ENCODE measurements at places on chromosomes 3 and 15.

GRCh38 chr3:136644212-136644611 lies 108.0 kb downstream of the STAG1 start:
- DNase-seq: no peak

DNA sequence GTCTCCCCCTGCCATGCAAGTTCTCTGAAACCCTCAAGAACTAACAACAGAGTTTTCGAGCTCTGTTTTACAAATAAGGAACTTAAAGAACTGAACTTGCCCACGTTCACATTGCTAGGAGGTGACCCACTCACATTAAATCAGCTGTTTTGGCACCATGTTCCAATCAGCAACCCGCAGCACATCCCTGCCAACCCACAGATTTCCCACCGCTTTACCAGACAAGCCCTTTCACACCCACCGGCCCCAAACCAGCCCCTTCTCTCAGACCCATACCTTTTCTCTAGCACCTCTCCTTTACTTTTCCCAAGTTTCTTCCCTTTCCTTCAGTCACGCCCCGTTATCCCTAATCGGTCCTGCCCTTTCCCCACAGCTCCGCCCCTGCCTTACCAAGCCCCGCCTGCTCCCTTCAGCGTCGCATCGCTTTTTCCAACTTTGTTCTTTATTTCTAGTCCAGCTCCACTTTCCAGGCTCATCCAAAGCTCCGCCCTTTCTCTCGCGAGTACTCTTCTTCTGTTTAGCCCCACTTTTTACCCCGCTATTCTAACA lies 804 bp upstream of the BRPF1 start:
- no peak for DNase-seq

- DNase-seq: no peak
These were observed 12.9 kb downstream of the SEC11A start for GRCh38 chr15:84702961-84703482.

- DNase-seq: no peak
These were observed 30.2 kb upstream of the CA12 start for GRCh38 chr15:63411866-63412265.

DNA sequence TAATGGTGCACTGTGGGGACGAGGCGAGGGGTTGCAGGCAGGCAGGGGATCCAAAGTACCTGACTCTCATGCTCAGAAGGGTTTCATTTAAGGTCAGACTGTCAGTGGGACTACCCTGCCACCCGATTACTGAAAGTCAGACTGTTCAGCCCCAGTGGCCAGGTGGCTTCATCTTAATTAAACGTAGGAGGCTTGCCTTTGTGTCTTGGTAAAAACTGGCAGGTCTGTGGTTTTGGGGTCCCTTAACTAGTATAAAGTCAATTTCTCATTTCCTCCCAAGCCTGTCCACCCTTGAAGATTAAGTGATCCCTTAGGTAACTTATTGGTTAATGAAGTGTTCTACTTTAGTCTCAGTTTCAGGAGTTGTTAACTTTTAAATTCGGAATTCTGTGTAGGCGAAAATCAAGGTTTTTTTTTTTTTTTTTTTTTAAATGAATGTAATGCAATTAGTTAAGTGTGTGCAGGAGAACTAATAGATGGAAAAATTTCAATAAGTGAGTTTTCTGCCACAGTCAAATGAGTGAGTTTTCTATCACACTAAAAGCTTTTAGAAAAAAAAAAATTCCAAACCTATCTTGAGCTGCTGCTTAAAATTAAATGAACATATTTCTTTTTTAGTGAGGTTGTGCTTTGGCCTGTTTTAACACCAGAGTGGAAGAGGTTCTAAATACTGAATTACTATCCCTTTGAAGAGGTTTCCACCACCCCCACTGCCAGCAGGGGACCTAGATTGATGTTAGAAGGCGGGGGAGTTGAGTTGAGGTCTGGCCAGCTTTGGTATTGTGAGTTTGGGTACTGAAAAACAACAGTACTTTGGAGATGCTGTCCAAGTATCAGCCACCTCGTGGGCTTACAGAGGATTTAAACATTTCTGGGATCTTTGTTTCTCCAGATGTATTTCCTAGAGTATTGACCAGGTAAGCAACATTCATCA lies 15.2 kb downstream of the ITPR1 start:
- no peak for DNase-seq

DNA sequence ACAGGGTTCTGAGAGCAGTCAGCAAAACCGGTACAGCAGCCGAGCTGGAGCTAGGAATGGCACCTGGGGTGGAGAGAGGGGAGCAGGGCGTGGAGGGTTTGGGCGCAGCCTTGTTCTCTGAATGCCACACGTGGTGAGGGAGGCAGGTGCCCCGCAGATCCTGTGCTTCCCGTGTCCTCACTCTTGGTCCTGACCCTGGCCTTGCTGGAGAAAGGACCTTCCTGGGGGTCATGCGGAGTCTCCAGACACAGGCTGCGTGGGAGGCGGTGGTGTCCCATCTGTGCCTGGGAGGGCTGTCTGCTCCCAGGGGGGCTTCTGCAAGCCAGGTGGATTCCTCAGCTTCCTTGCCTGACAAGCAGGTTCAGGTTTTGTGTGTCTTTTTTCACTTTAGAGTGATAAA lies 244.7 kb upstream of the LYSMD4 start:
- no peak for DNase-seq

GRCh38 chr3:183439515-183439914 lies 11.1 kb upstream of the MCF2L2 start:
- no peak for DNase-seq

- DNase-seq: no peak
These were observed 119.5 kb downstream of the TMEM108 start for GRCh38 chr3:133157716-133158115.

- no peak for DNase-seq
These were observed 20.0 kb upstream of the KLF13 start for GRCh38 chr15:31306426-31307269.

GRCh38 chr15:57133127-57133968 lies 214.9 kb downstream of the TCF12 start:
- no peak for DNase-seq

- DNase-seq: no peak
These were observed 546.9 kb downstream of the IGSF11 start for GRCh38 chr3:118487734-118488133.

GRCh38 chr3:49906073-49906743 lies 2.5 kb upstream of the MST1R start:
- DNase-seq: peak; percentile 15

DNA sequence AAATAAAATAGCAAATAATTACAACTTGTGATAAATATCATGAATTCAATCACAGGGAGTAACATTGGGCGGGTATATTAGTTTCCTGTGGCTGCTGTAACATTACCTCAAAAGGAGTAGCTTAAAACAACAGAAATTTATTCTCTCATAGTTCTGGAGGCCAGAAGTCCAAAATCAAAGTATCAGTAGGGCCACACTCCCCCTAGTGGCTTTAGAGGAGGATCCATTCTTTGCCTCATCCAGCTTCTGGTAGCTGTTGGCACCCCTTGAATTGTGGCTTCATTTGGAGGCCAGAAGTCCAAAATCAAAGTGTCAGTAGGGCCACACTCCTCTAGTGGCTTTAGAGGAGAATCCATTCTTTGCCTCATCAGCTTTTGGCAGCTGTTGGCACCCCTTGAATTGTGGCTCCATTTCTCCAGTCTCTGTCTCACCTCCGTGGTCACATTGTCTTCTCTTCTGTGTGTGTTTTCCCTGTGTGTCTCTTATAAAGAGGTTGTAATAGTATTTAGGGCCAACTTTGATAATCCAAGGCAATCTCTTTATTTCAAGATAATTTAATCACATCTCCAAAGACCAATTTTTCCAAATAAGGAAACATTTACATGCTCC lies 3.1 kb upstream of the CFAP20DC start:
- DNase-seq: no peak

DNA sequence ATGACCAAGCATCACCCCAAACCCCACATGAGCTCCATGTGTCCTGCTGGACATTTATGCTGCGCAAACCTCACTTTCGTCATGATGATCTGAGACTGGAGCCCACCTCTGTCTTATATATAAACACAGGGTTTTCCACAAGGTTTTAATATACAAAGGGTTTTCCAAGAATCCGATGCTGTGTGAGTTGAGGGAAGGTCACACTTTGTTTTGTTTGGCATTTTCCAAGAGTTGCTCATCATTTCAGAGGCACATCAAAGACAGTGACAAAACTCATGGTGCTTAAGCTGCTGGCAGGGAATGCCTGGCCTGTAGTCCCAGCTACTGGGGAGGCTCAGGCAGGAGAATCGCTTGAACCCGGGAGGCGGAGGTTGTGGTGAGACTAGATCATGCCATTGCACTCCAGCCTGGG lies 20.0 kb downstream of the EFCC1 start:
- DNase-seq: no peak

DNA sequence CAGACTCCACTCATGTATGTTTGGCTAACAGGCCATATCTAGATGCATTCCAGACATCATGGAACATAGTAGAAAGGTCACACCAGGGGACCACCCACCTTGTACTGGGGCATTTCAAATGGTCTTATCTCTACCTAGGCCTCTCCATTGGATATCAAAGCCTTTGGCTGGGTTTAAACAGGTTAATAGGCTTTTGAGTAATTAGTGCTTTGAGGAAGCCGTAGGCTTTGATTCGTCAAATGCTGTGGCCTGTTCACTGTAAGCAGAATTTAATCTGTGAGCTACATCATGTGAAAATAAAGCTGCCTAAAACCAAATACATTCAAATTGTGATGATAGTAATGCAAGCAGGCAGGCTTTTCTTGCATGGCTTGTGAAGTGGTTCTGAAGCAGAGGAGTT lies 129.5 kb downstream of the ST8SIA2 start:
- DNase-seq: no peak

DNA sequence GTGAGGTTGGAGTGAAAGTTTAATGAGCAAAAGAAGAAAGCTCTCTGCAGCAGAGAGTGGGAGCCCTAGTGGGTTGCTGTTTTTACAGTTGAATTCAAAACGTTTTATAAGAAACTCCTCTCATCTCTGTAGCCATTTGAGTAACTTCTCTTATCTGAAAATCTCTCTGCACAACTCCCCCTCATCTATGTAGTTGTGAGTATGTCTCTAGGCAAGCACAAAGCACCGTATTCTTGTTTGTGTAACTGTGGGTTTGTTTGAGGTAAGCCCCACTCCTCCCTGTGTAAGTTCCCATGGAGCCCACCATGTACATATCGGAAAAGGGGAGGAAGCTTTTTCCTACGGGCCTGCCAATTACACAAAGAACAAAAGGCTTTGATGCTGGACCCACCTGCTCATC lies 56.5 kb upstream of the GOLGA6L2 start:
- no peak for DNase-seq

DNA sequence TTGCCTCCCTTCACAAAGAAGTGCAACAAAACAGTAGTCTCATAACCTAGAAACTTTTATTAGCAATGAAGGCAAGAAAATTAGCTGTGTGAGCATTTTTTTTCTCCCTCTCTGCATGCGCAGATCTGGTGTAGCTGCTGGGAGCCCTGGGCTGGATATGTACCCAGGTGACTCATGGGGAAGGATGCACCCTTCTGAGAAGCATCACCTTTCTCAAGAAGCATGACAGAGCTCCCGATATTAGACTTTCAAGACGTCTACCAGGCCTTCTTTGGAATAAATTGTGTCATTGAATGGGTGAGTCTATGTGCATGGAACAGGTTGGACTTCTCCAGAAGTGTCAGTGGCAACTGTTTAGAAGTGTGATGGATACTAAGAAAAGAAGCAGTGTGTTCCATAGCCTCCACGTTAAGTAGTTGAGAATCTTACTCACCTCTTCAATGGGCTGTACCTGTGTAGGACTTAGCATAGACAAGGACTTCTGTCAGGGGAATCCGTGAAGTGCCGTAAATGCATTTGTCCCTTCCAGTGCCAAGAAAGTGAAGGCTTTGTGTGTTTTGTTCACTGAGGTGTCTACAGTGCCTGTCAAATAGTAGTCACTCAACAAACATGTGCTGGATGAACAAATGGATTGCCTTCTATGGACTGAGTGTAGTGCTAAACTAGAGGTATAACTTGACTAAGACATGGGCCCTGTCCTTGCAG lies 47.7 kb upstream of the RASGRP1 start:
- DNase-seq: peak; percentile 5
